ENCODE measurements at places on chromosomes 1 and 21.
A peak's percentile ranks its signal among the peaks of the same experiment; 100 is the strongest.

DNA sequence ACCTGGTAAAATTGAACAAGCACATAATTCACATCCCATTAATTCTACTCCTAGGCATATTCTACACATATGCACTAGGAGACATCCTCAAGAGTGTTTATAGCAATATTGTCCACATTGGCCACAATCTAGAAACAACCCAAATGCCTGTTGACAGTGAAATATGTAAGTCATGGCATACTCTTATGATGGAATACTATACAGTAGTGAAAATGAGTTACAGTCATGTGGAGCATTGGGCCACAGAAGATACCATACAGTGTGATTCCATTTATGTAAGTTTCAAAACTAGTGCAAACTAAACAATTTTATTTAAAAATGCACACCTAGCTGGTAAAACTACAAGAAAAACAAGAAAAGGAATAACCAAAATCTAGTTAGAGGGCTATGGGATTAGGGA is 19.1 kb downstream of the CHIT1 start:
- DNase-seq = no peak

- DNase-seq = peak; percentile 50
These were observed 74.7 kb downstream of the NTPCR start for GRCh38 chr1:233025157-233025556.

DNA sequence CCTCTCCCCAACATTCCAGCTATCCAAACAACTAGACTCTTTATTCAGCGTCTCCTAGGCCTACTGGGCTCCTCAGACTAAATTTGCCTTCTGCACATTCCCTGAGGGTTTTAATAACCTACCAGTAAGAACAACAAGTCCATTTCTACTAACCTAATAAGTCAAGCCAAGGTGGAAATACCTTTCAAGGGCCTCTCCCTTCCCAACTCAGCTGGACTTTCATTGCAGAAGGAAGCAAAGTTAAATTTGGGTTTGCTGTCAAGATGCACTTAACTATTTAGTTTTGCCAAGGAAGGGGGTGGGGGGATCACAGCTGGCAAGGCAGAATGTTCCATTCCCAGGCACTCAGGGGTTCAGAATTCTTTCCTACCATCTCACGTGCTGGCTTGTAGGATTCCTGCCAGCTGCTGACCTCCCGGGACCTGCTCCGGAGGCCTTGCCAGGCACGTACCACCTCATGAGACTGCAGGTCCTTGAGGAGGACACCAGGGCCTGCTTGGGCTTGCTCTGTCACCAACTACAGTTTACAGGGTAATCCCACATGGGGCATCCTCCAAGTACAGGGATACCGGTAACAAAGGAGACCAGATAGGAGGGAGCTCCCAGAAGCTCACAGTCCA is 29.8 kb downstream of the SLC30A1 start:
- no peak for DNase-seq

- DNase-seq = no peak
These were observed 60.4 kb downstream of the TEX35 start for GRCh38 chr1:178573330-178573729.

DNA sequence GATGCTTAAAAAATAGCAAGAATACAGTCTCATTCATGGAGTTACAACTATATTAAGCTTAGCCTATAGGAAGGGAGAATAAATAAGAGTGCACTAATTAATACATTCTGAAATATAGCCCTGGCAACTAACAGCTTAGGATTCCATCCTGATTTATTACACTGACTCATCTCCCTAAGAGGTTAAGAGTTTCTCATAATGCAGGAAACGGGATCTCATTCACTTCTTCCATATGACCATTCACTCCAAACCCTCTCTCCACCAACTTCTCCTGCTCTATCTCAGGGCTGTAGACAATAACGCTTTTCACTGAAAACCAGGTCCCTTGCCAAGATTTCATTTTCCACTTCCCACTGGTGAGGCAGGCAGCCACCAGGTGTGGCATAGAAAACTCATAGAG is 168.5 kb upstream of the PLD5 start:
- no peak for DNase-seq

- DNase-seq = no peak
These were observed 1656.1 kb downstream of the KCNT2 start for GRCh38 chr1:194952171-194952570.

GRCh38 chr1:104291156-104291555 is 541.5 kb downstream of the AMY1C start:
- no peak for DNase-seq

- DNase-seq = no peak
These were observed 7.7 kb upstream of the PHC2 start for GRCh38 chr1:33438364-33439160.

DNA sequence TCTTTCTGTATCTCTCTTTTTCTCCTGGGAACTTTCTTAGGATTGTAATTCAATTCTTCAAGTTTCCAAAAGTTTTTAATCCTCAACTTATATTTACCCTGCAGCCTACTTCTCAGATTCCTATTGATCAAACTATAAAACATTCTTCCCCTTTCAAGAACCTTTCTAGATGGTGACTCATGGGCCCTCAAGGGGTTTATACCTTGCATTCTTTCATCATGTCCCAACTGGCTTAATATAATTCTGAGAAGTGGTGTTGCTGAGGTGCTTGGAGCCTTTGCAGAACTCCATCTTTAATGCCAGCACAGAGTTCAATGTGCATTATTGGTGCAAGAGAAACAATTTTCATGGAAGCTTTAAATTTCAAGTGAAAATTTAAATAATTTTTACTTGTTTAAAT is 273.4 kb downstream of the VAV3 start:
- no peak for DNase-seq

DNA sequence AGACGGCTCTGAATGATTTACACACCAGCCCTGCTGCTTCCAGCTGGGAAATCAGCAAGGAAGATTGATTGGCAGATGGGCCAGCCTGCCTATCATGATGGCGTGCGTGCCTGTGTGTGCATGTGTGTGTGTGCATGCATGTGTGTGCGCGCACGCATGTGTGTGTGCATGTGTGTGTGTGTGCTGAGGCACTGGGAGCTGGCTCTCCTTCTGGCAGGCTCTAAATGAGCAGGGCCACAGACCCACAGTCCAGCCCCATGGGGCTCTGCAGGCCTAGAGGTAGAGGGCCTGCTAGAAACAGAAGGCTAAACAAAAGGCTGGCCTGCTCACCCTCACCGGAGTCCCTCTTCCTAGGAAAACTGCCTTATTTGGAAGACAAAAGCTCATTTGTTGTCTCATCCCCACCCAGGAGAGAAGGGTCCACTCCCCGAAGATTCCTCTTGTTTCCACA is 6.0 kb downstream of the KLHDC8A start:
- no peak for DNase-seq

GRCh38 chr21:41432562-41433460 is 6.8 kb downstream of the MX1 start:
- DNase-seq = no peak

DNA sequence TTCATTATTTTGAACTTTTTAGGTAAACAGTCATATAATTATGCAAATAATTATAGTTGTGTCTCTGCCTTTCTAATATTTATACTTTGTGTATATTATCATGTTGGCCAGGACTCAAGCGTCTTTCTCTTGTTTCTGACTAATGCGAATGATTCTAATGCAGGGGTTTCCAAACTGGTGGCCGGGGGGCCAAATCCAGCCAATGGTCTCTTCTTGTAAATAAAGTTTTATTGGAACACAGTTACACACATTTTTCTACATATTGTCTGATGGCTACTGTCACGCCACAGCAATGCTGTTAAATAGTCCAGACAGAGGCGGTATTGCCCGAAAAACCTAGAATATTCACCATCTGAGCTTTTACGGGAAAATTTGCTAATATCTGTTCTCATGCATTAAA is 8.9 kb upstream of the POFUT2 start:
- no peak for DNase-seq

GRCh38 chr1:156428746-156429288 is 59.8 kb downstream of the RHBG start:
- DNase-seq = no peak

- DNase-seq = no peak
These were observed 17.9 kb upstream of the SDE2 start for GRCh38 chr1:226017070-226017469.

- DNase-seq = no peak
These were observed 52.7 kb downstream of the VWA5B1 start for GRCh38 chr1:20343149-20343937.

- DNase-seq = no peak
These were observed 30.3 kb upstream of the RGS16 start for GRCh38 chr1:182634306-182635072.

DNA sequence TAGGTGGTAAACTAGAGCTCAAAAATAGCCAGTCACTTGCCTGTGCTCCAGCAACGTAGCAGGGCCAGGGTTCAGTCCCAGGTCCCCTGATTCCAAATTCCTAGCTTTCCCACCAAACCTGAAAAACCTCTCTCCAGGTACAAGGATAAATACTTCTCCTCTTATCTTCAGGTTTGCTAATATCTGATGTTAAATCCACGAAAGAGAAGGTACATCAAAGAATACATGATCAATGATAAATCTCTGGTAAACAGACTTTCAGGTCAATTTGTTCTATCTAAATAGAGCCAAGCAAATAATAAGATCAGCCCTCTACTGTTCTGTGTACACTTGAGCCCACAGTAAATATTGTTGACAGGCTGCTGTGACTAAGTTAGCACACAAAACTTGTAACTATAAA is 52.1 kb upstream of the AKT3 start:
- DNase-seq = no peak

DNA sequence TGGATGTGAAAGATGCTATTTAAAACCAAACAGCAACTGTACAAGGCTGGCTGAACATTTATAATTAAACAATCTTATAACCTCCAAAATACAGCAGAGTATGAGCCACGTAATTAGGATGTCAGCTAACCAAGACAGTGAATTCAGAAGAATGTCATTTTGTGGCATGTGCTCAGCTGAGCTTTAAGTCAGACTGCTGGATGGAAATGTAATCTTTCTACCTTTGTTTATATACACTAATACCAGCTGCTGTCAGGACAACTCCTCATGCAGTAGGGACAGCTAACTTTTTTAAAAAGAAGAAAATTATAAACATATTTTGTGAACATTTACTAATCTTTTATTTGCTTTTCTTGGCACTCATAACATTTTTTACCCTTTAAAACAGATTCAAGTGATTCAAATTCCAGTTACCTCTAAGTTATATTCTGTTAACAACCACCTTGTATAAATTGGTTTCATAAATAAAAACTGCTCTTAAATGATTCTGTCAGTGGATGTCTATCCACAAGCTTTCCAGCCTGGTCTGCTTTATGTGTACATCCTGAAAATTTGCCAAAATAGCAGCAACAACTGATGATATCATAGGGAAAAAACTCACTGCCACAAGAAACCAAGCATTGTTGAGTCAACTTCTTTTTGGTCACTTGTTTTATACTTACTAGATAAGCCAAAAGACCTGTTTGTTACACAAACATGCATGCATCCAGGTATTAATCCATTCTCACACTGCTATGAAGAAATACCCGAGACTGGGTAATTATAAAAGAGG is 36.1 kb downstream of the DPH5 start:
- peak; percentile 18 for DNase-seq

- no peak for DNase-seq
These were observed 9.8 kb downstream of the C8A start for GRCh38 chr1:56864430-56864829.

- no peak for DNase-seq
These were observed 66.6 kb downstream of the MTR start for GRCh38 chr1:236861560-236862218.

All from HTR-8/SVneo (cell line).